ENCODE measurements at places on chromosomes 2 and 18. TPM values are rescaled to one million over a fixed set of nuclear protein-coding genes. Genes with fewer than 3 reads are reported as not detected.
A peak's percentile ranks its signal among the peaks of the same experiment; 100 is the strongest.

Gene SH3RF3
- 3.6 TPM for polyA plus RNA-seq

GRCh38 chr2:111944531-111945210 lies 46.3 kb downstream of the MERTK start:
- no peak for DNase-seq

DNA sequence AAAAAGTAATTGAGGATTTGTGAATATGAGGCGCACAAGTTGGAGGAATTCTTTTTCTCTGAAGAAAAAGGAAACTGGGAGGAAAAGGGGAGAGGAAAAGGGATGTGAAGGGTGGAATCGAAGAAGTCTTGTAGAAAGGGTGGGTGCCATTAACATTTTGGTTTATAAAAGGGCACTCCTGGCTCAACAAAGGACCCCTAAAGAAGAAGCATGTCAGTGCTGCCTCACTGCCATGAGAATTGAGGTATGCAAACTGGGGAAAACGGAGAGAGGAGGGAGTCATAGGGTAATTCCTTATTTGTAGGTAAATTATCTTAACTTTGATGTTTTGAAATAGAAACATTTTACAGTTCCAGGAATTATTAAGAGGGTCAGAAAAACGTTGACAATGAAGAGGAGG lies 207.2 kb downstream of the NAPG start:
- DNase-seq = no peak

DNA sequence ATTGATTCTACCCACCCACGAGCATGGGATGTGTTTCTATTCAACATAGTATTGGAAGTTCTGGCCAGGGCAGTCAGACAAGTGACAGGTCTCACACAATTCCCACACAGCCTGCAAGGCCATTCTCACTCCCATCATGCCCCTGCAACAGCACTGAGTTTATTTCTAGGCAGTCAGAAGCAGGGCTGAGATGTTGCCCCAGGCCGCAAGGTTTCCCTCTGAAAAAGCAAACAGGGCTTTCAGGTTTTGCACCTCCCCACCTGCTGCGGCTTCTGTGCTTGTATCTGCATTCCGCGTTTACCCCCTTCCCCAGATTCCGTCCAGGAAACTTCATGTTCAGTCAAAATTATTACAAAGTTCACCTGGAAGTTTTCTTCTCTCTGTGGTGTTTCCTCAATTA lies 9.4 kb upstream of the TACR1 start:
- no peak for DNase-seq

DNA sequence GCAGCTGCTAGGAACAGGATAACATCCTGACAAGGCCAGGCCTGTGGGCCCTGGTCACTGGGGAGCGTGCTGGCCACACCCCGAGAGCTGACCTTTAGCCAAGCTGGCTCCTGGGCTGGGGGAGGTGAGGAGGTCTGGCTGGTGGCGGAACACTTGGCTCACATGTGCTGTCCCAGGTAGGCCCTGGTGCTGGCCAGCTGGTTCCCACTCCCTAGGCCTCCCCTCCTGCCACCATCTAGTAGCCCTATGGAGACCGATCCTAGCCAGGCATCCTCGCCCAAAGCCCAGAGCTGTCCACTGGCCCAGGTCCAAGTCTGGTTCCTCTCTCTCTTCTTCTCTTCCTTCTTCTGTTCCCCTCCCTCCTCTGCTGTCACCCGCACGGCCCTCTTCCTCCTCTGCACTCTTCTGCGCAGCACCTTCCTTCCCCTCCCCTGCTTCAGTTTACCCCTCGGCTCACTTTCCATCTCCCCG lies 52.4 kb downstream of the TNS1 start:
- no peak for DNase-seq

DNA sequence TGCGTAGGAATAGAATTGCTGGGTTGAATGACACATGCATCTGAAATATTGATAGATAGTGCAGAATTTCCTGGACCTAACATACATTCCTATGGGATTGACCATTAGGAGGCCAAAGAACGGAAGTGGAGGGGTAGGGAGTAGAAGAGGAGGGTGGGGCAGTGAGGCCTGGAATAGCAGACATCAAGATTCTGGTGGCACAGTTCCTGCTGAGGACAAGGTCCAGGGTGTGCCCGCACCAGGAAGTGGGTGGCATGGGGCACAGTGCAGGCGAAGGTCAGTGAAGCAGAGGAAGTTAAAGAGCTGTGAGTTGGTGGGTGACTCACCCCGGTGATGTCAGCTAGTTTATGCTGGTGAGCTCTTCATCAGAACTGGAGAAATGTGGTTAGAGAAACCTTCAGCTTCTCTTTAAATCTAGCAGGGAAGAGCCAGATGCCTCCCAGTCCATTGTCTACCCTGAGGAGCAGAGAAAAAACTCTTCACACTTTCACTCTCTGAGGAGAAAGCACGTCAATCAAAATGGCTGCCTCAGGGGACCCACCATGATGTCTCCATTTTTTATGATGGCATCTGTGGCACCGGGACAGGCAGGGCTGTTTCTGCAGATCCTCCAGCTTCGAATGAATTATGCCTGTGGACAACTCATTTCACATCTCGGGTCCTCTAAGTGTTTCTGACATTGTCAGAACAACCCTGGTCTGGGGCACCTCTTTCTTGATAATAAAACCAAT lies 55.9 kb upstream of the CTLA4 start:
- peak; percentile 59 for DNase-seq

DNA sequence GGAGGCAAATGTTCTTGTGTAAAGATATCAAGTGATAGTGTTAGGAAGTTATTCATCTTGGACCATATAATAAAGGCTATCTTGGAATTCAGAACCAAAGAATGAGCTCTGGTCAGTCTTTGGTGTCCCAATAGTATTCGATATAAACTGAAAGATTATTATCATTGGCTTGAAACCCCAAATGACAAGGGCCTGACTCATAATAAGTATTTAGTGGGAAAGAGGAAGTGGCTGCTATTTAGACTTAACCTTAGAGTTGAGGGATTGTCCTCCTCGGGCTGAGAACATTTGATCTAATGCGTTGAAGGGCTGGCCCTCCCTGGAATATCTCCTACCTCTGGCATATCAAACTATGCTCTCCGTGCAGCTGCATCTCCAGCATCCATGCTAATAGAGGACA lies 67.5 kb downstream of the CDH20 start:
- peak; percentile 17 for DNase-seq
